Left forelimb (tissue), 1 donor: ENCODE measurements at places on chromosomes 1 and 21.

- no peak for DNase-seq
Observed at GRCh38 chr21:43933199-43933598, 68.2 kb downstream of the AGPAT3 start.

GRCh38 chr1:41101950-41102607 lies 80.6 kb upstream of the SLFNL1 start:
- DNase-seq: peak; percentile 94

GRCh38 chr1:102420034-102420433 lies 423.3 kb upstream of the OLFM3 start:
- DNase-seq: no peak

DNA sequence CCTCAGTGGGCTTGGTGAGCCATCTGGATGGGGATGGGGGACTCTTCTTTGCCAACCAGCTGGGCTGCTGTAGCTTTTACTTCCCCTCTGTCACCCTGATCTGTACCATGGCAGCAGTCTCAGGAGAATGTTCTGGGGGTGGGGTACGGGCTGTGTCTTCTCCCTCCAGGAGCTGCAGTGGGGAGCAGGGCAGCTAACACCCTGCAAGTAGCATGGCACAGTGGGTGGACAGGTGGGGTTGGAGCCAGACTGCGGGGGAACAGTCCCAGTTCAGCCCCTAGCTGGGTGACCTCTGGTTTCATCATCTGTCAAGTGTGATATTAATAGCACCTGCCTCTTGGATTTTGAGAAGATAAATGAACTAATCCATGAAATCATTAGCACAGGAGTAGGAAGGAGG lies 3.1 kb downstream of the NFASC start:
- no peak for DNase-seq

DNA sequence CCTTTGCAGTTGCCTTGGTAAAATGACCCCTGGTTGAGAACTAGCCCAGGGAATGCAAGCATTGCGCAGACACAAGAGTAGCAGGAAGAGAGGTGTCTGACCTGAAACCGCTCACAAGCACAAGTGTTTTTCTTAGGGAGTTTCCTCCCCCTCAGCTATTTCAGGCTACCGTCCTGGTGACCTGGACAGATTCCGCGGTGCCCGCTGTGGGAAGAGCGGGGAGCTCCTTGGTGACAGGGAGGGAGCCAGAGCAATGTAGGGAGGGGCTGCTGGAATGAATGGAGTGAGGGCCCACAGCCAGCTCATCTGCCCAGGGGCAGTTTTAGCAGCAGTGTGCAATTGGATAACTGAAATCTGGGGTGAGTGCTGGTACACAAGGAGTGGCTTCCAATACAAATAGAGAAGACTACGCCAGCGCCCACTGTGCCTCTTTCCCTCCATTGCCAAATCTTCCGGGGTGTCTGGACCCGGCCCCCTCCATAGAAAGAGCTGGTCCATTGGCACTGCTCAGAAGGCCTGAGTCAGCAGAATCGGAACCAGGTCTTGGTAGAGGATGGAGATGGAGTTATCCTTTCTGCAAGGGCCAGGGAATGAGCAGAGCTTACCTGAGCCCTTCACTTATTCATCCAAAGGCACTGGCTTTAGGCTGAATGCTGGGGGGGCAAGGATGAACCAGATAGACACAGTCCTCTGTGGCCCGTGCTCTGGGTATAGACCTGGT lies 82.8 kb downstream of the TRABD2B start:
- no peak for DNase-seq

- DNase-seq: no peak
Observed at GRCh38 chr1:113675302-113675701, 84.0 kb downstream of the PHTF1 start.

DNA sequence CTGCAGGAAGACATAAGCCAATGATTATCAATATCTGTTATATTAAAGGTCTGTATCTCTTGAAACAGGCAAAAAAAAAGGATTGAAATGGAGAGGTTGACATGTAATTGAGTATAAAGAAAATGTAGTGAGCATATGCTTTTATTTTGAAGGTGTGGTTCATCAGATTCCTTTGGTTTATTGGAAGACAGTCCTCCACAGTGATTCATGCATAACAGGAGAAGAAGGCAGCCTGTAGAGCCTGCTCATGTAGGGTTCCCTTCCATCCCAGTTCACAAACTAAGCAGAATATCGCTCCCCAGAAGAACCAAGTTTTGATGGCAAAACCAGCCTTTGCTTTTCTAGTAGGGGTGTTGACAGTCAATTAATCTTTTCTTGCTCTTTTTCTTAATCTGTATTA lies 1016.8 kb upstream of the ADGRL4 start:
- DNase-seq: no peak

GRCh38 chr1:54215523-54215922 lies 15.6 kb downstream of the MRPL37 start:
- no peak for DNase-seq

DNA sequence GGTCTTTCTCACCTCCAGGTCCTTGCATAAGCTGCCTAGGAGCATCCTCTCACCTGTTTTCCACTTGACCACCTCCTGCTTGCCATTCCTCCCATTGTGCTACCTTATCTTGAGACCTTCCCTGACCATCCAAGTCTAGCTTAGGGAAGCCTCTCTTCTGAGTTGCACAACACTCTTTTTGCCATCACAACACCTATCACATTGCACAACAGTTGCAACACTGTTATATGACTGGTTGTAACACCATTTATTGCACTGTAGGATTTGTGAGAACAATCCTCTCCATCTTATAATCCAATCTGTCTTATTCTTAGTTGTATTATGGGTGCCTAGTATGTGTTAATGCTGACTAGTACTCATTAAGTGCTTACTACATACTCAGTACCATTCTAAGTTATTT lies 488.7 kb downstream of the OMA1 start:
- no peak for DNase-seq

DNA sequence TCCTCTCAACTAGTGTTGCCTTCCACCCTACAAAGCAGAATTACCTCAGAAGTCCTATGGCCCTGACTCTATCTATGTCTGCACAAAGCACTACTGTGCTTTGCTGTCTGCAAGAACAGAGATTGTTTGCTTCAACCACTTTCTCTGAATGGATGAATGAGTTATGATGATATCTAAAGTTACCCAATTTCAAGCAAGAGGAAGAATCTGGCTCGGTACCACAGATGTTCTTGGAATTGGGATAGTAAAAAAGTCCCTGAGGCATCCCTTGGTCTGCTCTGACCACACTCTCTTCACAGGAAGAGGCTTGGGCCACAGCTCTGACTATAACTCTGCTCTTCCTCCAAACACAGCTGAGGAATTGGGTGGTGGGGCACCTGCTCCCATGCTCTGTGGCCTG lies 31.2 kb downstream of the MTARC1 start:
- no peak for DNase-seq

- DNase-seq: no peak
Observed at GRCh38 chr1:22876359-22877111, 96.1 kb downstream of the LACTBL1 start.

- DNase-seq: no peak
Observed at GRCh38 chr1:3171761-3172160, 102.8 kb downstream of the PRDM16 start.

GRCh38 chr1:14778898-14779865 lies 180.7 kb downstream of the KAZN start:
- DNase-seq: no peak

DNA sequence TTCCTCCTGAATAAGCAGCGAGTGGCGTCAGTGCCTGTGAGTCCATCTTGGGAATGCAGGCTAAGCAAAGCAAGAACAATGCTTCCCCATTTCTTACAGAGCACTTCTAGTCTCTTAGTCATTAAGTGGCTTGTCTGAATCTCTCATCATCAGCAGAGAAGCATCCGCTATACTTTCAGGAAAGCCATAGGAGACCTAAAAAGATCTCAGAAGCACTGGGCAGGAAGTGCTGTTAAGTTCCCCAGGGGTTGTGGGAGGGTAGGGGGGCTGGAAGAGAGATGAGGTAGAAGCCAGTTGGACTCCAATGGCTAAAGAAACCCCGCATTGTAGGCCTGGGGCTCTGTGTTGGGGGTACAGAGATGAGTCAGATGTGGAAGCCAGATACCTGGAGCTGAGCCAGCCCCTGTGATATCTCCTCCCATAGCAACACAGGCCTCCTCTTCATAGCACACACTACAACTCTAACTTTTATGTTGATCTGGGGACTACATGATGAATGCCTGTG lies 44.9 kb downstream of the SYT6 start:
- DNase-seq: no peak

DNA sequence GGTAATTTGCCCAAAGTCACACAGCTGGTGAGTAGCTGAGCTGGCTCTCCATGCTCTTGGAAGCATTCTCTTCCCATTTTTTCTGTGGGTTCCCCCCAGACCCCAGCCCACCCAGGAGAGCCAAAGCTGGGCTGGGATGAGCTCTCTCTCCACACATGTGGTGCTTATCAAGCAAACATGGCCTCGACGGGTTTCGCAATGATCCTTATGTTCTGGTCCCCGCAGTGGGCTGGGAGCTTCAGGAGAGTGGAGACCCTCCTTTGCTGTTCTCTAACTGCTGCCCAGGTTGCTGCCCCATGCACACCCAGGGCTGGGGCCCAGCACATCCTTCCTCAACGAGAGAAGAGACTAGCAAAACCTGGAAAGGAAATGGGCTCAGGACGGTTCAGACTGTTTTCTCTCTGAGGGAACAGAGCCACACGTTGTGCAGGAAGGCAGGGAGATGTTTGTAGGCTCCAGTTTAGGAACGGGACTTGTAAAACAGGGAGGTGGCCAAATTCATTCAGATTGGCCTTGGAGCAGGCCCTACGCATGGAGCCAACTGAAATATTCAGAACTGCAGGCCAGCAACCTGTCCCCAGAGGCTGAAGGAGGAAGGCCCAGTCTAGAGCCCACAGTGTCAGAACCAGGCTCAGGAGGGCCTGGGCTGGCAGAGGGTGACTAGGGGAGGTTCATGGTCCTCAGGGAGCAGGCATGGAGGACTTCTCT lies 27.2 kb upstream of the CSF1 start:
- no peak for DNase-seq
